A549 treated with CpdA at 1 μM for 4 hours (cell line): ENCODE measurements at places on chromosomes 5 and 9. TPM values are rescaled to one million over a fixed set of nuclear protein-coding genes. Genes with fewer than 3 reads are reported as not detected.

Gene PRUNE2
- 0.01 TPM in 1 of 5 replicates, not detected in the others for total RNA-seq

Gene SPINK13
- total RNA-seq = not detected in 5 replicates

Gene LCN1
- total RNA-seq = not detected in 5 replicates

Gene CD180
- 0.05 TPM in 1 of 5 replicates, not detected in the others for total RNA-seq

Gene IL4
- not detected in 5 replicates for total RNA-seq

Gene PPIC
- total RNA-seq = 16.2 to 18.8 TPM (median 16.6 TPM) in 5 replicates

Gene TIMD4
- total RNA-seq = 0.91 to 1.9 TPM (median 1.6 TPM) in 5 replicates

Gene GDA
- 1.1 to 1.7 TPM (median 1.2 TPM) in 5 replicates for total RNA-seq

Gene DMGDH
- total RNA-seq = 0.27 TPM in 1 of 5 replicates, not detected in the others

Gene SPATA9
- 0.09 TPM in 1 of 5 replicates, not detected in the others for total RNA-seq

Gene MATR3
- total RNA-seq = 147 to 200 TPM (median 180 TPM) in 5 replicates

Gene PIP5K1B
- total RNA-seq = not detected in 5 replicates

Gene RIMOC1
- total RNA-seq = 9.4 to 12.3 TPM (median 9.9 TPM) in 5 replicates

Gene NUTM2G
- not detected in 5 replicates for total RNA-seq

Gene HK3
- 0.08 to 0.11 TPM in 2 of 5 replicates, not detected in the others for total RNA-seq

Gene SH3GL2
- 0.03 to 0.15 TPM (median 0.11 TPM) in 4 of 5 replicates, not detected in the other for total RNA-seq

Gene SLC31A2
- 6.2 to 8.1 TPM (median 7.8 TPM) in 5 replicates for total RNA-seq

Gene SMARCA2
- 23.8 to 44.0 TPM (median 25.7 TPM) in 5 replicates for total RNA-seq

Gene EGFL7
- total RNA-seq = 39.5 to 60.2 TPM (median 52.8 TPM) in 5 replicates
